Myocyte (in vitro differentiated cells): ENCODE measurements at places on chromosomes 7 and 10.

GRCh38 chr7:14095233-14095950 lies 105.9 kb upstream of the ETV1 start:
- DNase-seq, result no peak

GRCh38 chr10:77892021-77892739 lies 34.4 kb downstream of the DLG5 start:
- DNase-seq, result no peak

DNA sequence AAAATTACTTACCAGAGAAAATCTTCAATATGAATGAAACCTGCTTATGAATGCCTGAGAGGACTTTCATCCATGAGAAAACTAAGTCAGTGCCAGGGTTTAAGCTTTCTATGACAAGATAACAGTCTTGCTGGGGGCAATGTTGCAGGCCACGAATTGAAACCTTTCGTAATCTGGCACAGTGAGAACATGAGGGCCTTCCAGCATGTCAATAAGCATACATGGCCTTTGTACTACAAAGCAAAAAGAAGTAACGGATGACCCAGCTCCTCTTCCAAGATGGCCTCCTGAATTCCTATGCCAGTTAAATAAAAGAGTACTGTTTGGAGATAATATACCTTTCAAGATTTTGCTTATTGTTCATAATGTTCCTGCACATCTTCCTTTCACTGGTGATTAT lies 270.6 kb upstream of the PHF14 start:
- DNase-seq, result no peak

DNA sequence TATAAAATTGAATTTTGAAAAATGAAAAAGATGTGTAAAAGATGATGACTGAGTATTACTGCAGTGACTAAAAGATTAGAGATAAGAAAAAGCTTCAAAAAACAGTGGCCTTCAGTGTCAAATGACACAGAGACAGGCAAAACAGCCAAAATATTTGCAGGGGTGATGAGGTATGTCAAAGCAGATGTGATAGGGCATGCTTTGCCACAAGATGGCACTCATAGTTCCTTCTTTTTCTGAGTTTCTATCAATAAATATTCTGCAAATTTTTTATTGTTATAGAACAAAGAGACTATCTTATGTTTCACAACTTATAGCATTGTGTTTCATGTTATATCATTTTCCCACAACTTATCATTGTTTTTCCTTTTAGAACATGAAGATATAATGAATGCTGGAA lies 344.1 kb upstream of the HPS1 start:
- DNase-seq, result no peak

DNA sequence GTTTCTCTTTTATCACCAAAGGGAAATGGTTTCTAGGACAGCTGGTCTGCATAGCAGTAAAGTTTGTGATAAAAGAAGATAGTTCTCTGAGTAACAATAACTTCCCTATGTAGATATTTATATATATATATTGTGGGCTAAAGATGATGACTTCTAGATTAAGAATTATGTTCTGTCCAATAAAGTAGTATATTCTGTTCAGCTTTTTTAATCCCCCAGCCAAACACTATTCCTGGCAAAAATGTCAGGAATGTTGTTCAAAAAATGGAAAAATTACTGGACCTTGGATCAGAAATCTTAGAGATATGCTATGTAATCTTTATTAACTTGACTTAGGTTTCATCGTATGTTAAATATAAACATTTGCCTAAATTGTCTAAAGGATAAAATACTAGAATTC lies 136.3 kb upstream of the GNAI1 start:
- no peak for DNase-seq

- DNase-seq, result no peak
Measured at GRCh38 chr7:155386608-155387007, 71.3 kb upstream of the EN2 start.
